M059J (cell line): ENCODE measurements at places on chromosomes 6 and 20. TPM values are rescaled to one million over a fixed set of nuclear protein-coding genes. Genes with fewer than 3 reads are reported as not detected.
A peak's percentile ranks its signal among the peaks of the same experiment; 100 is the strongest.

DNA sequence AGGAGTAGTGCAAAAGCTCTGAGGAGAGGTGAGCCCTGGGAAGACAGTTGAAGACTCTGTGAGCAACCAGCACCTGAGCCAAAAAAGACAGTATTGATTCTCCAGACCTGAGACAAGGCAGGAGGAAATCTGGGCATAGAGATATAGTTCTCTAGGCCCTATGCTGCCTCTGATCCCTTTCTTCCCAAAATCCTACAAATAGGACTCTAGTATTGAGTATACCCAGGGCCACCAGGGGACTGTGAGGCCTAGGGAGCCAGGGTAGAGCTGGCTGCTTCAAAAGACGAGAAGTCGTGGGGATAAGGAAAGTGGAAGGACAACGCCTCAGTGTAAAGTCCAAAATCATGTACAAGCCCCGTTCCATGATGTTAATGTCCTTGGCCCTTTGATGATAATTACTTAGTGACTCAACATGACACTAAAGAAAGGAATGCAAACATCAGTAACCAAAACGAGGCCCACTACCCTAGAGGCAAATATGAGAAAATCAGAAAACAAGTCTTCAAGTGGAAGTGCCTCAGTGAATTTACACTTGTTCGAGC lies 197.3 kb upstream of the PROKR2 start:
- DNase-seq: peak; percentile 93

DNA sequence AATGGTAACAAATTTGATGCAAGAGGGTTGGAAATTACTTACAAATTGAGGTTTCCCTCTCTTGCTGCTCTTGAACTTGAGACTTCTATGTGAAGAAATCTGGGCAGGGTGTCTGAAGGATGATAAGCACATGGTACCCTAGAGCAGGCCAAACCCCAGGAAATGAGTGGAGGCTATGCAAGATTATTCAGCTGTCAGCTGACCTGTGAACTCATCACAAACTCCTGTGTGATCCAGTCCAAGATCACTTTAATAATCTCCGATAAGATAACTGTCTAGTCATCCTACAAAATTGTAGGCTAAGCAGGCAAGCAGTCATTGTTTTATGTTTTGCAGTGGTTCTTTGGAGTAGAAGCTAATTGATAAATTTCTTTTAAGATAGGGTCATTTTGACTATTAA lies 213.1 kb downstream of the BTBD3 start:
- peak; percentile 57 for DNase-seq

Gene NR2E1
- 0.37 and 1.2 TPM in 2 replicates for total RNA-seq

Gene RAD21L1
- 0.39 TPM in 1 of 2 replicates, not detected in the other for total RNA-seq

DNA sequence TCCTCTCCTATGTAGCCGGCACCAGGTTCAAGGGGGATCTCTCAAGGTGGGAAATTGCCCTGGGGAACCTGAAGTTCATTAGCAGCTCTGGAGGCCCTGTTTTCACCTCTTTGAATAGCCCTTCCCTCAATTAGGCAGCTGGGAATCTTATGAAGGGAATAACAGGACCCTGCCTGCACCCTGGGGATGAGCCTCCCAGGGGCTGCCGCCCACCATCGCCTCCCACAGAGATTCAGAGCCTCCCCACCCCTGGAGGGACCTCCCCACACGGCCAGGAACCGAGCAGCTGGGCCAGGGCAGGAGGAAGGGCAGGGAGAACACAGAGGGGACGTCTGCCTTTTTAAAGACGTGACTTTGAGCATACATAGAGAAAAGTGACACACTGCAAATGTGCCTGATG lies 4.6 kb upstream of the EEF1A2 start:
- no peak for DNase-seq

GRCh38 chr20:58408603-58409246 lies 19.7 kb downstream of the VAPB start:
- DNase-seq: no peak

Gene BPIFA1
- not detected in 2 replicates for total RNA-seq

DNA sequence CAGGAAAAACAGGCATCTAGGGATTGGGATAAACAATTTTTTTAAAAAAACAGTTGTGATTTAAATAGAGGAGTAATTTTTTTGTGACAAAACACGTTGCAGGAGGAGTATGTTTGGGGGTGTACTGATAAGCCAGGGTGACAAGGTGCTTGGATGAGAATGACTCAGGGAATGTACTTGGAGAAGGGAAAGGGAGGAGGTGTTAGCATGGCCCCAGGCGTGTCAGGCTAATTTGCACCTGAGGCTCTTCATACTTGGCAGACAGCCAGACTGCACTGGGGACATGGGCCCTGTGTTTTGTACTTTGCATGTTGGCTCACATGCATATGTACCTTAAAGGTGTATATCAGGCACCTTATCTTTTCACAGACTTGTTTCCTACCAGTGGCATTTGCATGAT lies 22.8 kb downstream of the PANK2 start:
- DNase-seq: no peak

- no peak for DNase-seq
Measured at GRCh38 chr20:19070681-19071445, 141.6 kb upstream of the SLC24A3 start.

DNA sequence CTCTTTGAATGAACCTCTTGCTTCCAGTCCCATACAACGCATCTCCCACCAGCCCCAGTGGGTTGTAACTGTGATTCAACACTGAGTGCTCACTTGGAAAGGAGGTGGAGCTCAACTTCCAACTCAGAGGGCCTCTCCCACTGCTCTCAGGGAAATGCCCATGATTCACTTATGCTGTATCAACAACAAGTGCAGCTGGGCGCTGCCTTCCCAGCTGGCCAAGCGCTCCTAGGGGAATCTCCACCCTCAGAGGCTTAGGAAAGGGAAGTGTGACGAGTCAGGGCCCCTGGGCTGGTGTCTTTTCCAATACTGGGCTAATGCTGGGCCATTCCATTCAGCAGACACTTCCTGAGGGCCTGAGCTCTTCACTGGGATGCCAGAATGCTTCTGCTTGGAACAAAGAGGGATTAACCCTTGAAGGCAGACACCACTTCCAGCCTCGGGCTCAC lies 8.1 kb upstream of the OCSTAMP start:
- peak; percentile 88 for DNase-seq

Gene HUS1B
- total RNA-seq: 0.15 and 0.54 TPM in 2 replicates

Gene NRM
- 36.3 and 38.2 TPM in 2 replicates for total RNA-seq

Gene CD93
- total RNA-seq: 0.96 and 1.5 TPM in 2 replicates

DNA sequence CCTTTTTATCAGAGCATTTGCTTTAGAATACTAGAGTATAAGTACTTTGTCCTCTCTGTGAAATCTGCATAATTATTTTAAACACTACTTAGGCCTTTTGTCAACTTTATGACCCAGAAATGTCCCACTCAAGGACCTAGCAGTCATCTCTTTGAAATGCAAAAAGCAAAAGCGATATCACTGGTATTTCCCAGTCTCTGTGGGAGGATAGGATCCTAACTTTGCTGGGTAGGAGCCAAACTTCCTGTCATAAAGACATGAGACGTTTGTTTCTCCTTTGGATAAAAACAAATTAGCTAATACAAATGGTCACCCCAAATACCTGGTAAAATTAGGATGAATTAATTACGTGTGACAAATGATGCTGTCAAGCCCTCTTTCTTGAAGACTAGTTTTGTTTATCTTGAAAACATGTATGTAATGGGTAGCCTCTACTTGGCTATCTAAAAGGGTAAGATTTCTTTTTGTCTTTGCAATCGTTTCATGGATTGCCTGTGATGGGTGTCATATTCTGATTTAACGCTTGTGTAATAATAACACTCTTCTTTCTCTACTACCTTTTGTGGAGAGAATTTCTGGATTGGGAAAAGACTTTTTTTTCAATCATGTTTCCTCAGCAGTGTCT lies 36.2 kb downstream of the DCDC2 start:
- peak; percentile 79 for DNase-seq

DNA sequence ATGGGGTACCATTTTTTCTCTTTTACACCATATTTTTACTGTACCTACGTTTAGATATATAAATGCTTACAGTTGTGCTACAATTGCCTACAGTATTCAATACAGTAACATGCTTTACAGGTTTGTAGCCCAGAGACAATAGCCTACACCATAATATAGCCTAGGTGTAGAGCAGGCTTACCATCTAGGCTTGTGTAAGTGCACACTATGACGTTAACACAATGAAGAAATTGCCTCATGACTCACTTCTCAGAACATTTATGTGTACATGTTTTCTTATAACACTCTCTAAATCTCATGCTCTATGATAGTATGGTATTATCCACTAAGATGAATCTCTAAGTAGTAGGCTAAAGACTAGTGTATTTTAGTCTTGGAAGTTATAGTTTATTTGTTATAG lies 13.5 kb downstream of the GPR63 start:
- DNase-seq: no peak

DNA sequence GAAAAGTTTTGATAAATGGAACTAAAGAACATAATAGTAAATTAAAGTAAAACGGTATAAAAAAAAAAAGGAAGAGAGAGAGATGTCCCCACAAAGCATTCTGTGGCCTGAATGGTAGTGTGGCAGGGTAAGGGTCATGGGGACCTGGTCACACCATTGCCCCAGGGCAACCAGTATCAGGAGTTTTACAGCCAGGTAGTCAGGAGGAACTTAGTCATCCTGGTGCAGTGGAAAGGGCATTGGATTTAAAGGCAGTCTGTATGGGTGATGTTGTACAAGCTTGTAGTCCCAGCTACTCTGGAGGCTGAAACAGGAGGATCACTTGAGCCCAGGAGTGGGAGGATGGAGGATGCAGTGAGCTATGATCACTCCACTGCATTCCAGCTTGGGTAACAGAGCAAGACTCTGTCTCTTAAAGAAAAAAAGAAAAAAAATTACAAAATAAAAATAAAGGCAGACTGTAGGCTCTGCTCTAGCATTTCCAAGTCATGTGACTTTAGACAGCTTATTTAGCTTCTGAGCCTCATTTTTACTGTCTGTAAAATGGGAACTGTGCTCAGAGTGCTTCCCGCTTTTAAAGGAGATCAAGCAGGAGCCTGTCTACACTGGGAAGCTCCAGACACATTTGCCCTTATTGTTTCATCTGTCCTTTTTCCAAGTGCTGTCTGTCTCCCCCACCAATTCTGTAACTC lies 112.8 kb upstream of the ARMC2 start:
- DNase-seq: peak; percentile 89

GRCh38 chr6:64955435-64955848 lies 751.6 kb downstream of the EYS start:
- DNase-seq: peak; percentile 26

Gene ADAM33
- 0.15 and 0.25 TPM in 2 replicates for total RNA-seq

Gene PNLDC1
- not detected in 2 replicates for total RNA-seq

DNA sequence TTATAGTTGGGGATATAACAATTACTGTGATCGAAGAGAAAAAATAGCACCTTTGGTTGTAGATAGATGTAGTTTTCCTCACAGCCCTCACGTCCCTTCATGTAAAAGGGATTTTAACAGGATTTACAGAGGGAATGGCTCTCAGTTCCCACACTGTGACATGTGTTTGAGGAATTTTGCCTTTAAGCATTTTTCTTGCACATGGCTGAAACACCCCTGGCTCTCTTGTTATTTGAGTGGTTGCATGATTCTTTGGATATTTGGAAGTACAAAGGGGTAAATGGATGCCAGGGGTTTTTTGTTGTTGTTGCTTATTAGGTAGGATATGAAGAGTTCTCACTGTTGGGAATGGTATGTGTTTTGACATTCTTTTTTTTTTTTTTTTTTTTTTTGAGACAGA lies 48.2 kb downstream of the JAG1 start:
- DNase-seq: no peak

- no peak for DNase-seq
Measured at GRCh38 chr20:25284131-25284601, 36.3 kb downstream of the PYGB start.
